ENCODE measurements at places on chromosomes 2 and 18.

GRCh38 chr2:212727751-212728150 lies 189.1 kb upstream of the ERBB4 start:
- DNase-seq, result no peak

- no peak for DNase-seq
Observed at GRCh38 chr2:188495969-188496431, 204.3 kb downstream of the GULP1 start.

GRCh38 chr2:149001496-149001895 lies 37.0 kb upstream of the LYPD6B start:
- no peak for DNase-seq

GRCh38 chr2:171325886-171326585 lies 107.8 kb downstream of the METTL8 start:
- DNase-seq, result no peak

- no peak for DNase-seq
Observed at GRCh38 chr2:216018709-216019108, 5.4 kb upstream of the MREG start.

DNA sequence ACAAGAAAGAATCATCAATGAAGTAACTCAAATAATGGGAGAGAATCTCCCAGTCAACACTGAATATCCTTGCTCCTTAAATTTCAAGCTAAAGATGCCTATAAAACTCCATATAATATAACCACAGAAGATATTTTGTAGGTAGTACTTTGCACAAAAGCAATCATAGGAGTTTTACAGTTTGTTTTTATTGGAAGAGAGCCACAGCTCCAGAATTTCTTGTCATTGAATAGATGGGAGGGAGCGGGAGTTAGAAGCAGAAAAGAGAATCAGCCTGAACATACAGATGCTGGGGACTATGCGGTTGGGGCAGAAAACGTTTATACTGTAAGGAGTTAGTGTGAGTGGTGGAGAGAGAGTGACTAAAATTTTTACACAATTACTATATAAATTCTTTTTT lies 18.3 kb upstream of the SMAD4 start:
- no peak for DNase-seq

GRCh38 chr18:44128365-44128764 lies 552.3 kb upstream of the SETBP1 start:
- no peak for DNase-seq

DNA sequence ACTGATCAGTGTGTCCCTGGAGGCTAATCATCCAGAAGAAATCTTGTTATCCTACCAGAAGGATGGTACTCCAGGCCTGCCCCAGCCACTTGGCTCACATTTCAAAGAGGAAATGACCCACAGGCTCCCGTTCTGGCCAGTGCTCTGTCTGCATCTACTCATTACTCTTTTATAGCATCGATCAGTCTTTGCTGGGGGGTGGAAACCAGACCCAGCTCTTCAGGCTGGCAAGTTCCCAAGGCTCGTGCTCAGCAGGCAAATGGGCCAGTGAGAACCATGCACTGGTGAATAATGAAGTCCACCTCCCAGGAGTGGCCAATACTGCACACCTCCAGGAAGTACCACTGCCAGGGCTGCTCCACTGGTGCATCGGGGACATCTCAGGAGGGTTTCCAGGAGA lies 38.8 kb downstream of the DNER start:
- no peak for DNase-seq

- no peak for DNase-seq
Observed at GRCh38 chr2:79620679-79621078, 107.8 kb downstream of the CTNNA2 start.

- no peak for DNase-seq
Observed at GRCh38 chr2:239098288-239098970, 250.5 kb downstream of the TWIST2 start.

DNA sequence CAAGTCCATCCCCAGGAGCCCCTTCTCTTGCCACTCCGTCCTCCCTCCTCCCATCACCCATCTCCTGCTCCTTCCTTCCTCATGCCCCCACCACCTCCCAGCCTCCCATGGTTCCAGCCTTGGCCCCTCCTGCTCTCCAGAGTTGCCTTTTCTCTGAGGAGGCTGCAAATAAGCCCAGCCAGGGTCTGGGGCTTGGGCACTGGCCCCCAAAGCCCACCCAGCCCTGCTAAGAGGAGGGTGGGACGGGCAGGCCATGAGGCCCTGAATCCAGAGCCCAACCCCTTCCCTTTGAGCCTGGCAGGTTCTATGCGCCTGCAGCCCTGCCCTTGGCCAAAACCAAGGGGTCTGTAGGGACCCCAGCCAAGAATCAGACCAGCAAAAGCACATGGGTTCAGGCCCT lies 71.6 kb downstream of the STPG4 start:
- DNase-seq, result no peak

GRCh38 chr2:147006736-147007141 lies 838.1 kb upstream of the ACVR2A start:
- no peak for DNase-seq

DNA sequence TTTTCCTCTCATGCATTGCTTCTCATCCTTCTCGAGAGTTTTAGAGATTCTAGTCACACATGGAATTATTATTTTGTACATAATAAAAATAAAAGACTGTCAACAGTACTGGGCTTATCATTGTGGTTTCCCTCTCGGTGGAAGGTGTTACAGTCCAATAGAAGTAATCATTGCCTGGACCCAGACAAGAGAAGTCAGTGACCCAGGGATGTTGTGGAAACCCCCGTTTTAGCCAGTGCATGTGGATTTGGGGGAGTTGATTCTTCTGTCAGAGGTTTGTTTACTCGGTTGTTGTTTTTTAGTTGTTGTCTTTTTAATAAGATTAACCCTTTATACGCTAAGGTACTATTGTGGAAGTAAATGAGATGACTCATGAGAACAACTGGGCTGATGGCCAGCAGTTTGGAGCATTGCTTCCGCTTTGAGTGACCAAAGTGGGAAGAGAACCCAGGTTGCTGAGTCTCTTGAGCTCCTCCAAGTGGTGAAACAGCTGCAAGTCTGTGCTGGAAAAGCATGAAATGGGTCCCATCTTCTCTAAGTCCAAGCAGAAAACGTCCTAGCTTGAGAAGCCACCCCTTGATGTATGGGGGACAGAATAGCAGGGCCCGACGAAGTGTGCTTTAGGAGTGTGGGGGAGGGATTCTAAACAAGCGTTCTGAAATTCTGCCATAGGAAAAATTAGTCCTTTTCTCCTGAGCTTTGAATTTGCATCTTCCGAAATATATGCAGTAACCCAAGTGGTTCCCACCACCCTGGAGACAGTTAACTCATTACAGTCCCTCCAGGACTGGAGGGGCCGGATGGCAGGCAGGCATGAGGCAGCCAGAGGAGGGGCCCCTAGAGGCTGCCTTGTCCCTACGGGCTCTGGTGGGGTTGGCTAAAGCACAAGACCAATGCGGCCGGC lies 61.8 kb upstream of the GPR45 start:
- no peak for DNase-seq

DNA sequence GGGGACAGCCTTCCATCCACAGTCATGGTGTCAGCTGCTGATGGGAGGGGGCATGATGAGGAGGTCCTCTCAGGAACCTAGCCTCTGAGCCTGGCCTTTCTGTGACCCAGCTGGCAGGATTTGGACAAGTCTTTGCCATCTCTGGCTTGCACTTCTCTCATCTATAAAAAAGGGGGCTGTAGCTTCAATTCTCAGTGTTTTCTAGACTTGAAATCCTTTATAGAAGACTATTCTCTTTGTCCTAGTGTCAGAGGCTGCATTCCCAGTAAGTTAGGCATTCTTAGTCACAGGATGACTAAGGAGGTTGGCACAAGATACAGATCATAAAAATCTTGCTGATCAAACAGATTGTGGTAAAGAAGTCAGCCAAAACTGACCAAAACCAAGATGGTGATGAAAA lies 958.5 kb downstream of the CNTNAP5 start:
- DNase-seq, result no peak
